ENCODE measurements at places on chromosomes 6 and 20. TPM values are rescaled to one million over a fixed set of nuclear protein-coding genes. Genes with fewer than 3 reads are reported as not detected.
A peak's percentile ranks its signal among the peaks of the same experiment; 100 is the strongest.

DNA sequence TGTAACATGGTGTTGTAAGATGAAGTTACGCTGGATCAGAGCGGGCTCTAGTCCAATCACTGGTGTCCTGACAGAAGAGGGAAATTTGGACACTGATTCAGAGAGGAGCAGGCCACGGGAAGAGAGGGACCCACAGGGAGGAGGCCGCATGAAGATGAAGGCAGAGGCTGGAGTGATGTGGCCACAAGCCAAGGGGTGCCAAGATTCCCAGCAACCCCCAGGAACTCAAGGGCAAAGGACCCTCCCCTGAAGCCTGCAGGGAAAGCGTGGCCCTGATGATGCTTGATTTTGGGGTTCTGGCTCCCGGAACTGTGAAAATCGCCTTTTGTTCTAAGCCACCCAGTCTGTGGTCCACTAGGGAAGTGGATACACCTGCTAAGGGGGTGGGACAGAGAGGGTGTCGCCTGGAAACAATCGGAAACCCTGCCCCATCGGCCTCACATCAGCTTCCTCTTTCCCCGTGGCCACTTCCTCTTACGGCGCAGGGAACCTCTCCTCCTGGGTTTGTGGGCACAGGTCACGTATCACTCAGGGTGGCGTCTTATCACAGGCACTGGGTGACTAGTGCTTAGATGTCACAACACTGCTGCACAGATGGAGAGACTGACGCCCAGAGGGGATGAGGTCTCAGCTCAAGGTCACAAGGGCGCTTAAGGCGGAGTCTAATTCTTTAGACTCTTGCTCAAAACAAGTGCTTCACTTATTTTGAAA is 58.0 kb downstream of the SULF2 start:
- DNase-seq = peak; percentile 41

DNA sequence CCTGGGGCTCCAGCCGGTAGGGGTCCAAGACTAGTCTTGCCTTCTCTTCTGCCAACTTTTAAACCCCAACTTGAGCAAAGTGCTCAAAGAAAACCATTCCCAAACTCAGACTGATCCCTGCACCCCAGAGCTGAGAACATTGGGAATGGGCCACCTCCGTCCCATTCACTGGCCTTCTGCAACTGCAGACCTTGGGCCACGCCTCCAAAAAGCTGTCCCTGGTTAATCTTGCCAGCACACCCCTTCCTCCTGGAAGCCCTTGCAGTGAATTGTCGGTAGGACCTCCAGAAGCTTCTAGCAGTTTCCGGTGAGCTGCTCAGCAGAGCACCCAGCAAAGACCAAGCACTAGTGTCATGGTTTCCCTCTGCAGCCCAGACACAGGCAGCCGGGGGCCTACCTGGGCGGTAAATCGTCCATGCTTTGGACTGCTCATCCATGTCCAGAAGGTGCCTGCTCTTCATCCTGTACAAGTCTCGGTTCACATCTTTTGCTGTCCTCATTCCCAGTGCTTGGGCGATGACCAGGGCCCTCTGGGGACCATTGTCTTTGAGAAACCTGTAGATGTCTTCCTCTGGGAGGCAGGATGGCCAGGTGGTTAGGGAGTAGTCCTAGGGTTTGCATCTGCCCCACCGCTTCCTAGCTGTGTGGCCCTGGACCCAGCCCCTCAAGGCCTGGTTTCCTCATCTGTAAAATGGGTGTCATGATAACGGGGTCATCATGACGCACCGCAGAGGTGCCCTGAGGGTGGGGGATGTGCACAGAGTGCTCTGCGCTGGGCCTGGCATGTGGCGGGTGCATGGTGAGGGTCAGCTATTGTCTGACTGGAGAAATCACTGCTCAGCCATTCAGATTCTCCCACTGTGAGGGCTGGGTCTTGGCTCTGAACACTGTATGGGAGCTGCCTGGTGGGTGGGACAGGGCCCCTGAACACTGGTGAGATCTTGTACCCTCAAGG is 5.5 kb downstream of the ZBP1 start:
- no peak for DNase-seq

DNA sequence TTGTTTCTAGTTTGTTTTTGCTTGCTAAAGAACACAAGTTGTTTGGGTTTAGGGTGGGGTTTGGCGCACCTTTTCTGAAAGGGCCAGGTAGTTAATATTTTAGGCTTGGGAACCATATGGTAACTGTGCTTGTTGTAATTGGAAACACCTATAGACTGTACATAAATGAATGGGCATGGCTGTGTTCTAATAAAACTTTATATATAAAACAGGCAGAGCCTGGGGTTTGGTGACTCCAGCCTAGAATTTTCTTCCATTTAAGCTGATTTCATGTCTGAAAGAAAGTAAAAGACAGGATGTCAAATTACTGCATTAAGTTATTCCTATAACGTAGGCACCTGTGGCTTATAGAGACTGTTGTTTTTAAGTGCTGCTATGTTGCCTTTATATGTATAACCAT is 36.1 kb upstream of the MAPK13 start:
- DNase-seq = no peak

GRCh38 chr6:133100865-133101264 is 140.3 kb upstream of the EYA4 start:
- DNase-seq = no peak

GRCh38 chr6:155382338-155382685 is 68.0 kb upstream of the TFB1M start:
- DNase-seq = no peak

DNA sequence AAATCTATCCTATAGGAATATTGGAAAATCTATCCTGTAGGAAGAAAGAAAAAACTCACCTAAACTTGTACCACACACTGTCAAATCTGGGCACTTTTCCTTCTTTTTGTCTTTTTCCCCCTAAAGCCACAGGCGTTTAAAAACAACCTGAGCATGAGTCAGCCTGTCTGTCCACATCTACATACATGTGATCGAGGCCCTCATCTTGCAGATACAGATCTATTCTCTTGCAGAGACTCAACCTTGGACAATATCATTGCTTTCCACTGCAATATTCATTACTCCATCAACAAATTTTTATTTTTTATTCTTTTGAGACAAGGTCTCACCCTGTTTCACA is 95.9 kb upstream of the IYD start:
- DNase-seq = no peak

GRCh38 chr20:51236421-51236820 is 213.5 kb upstream of the KCNG1 start:
- DNase-seq = no peak

DNA sequence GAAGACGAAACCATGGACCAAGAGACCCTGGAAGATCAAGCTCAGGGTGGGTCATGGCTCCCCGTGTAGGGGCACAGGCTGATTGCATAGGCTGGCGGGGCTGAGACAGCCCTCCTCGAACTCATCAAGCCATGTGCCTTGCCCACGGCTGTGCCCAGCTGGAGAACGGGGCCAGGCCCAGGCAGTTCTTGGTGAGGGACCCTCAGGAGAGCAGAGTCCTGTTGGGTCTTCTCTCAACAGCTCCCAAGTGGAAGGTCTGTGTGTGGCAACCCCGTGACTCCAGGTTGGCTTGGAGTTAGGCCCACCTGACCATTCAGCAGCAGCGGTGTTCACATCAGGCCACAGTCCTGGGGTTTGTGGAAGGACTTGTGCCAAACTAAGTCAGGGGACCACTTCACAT is 276.5 kb downstream of the QKI start:
- DNase-seq = no peak

The C2 gene
- total RNA-seq = 0.28 TPM

All from HT-29 (cell line).